ENCODE measurements at places on chromosomes 12 and 14. TPM values are rescaled to one million over a fixed set of nuclear protein-coding genes. Genes with fewer than 3 reads are reported as not detected.

DNA sequence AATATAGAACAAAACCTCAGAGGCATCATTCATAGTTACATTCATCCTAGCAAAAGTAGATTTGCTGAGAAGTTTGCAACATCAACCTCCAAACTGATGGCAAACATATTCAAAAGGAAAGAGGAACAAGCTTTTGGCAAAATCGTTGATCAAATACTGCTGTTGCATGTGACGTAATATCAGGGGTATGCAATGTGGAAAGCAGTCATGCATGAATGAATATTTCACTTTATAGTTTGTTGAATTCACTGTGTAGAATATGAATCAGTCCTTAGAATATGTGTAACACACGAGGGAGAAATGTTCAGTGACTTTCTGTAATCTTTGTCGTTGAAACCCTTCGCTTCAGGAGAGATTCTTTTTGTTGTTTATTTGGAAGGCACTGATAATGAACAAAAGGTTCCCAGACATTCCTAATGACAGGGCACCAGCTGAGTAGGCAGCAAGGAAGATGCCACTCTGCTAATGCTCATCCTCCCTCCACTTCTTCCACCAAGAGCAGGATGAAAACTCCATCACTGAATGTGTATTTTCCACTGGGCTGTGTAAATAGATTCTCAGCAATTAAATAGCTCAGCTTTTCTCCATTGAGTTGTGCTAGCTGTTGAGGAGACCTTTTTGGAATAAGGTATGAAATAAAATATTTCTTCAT is 126.1 kb downstream of the PELI2 start:
- peak; percentile 91 for DNase-seq

DNA sequence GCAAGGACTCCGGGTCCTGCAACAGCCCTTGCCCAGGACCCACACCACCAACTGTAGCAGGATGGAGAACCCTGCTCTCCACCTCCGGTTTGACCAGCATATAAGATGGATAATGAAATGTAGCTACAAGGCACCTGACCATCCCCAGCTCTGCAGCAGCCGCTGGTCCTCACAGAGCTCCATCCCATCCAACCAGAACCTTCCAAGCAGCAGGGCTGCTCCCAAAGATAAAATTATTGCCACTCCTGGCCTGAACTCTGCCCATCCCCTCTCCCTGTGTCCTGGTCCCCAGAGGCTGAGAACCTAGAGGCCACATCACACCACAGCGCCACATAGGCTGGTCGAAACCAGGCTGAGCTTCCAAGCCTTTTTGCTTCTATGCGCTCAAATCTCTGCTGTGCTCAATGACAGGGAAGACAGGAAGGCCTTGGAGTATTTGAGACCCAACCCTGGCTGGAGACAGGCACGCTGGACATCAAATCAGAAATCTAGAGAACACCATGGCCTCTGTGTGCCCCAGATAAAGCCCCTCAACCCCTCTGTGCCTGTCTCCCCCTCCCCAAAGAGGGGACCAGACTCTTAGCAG is 4.2 kb downstream of the CDK2AP1 start:
- DNase-seq = no peak

DNA sequence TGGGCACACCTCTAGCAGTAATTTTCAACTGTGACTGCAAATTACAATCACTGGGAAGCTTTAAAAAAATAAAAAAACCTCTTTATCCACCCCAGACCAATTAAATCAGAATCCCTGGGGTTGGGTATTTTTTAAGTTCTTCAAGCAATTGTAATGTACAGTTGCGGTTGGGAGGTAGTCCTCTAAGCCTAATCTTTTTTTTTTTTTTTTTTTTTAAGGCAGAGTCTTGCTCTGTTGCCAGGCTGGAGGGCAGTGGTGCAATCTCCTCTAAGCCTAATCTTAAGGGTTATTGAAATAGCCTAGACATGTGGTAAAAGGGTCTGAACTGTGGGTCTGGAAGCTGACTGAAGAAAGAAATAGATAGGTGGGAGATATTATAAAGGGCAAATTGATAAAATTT is 230.5 kb downstream of the AKAP6 start:
- DNase-seq = no peak

DNA sequence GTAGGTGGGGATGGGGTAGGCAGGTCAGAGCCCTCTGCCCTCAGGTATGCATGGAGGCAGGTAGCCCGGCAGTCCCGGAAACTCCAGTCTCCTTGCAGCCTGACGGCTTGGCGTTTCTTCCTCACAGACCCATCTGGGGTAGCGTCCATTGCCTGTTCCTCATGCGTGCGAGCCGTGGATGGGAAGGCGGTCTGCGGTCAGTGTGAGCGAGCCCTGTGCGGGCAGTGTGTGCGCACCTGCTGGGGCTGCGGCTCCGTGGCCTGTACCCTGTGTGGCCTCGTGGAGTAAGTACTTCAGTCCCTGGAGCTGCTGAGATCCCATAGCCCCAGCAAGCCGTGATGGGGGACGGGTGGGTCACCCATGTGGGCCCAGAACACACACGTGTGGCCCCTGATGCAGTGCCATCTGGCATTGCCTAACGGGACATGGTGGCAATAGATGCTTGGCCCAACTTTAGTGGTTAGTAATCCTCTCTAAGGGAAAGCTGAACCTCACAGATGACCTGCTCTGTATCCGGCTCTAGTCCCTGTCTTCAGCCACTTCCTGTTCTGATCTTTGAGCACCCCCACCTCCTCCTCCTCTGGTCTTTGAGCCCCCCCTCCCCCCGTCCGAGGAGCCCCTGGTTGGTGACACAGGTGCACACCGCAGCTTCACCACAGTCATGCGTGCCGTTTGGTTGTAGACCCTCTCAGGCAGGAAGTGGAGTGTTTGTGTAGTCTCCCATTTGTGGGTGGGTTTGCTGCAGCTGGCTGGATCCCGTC is 3.7 kb downstream of the SIVA1 start:
- no peak for DNase-seq

DNA sequence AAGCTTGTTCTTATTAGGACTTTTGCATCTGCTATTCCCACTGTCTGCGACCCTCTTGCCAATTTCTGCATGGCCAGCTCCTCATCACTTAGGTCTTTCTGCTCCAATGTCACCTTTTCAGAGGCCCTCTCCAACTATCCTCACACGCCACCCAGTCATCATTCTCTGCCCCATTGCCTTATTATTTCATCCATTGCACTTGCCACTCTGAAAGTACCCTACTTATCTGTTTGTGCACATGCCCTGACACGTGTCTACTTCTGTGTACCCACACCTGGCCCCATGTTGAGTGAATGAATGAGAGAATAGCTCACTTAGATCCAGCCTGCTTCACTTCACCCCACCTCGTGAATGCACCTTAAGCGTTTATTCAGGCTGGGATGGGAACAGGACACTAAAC is 218.7 kb upstream of the TBX3 start:
- no peak for DNase-seq

- no peak for DNase-seq
These were observed 113.0 kb downstream of the TBC1D30 start for GRCh38 chr12:64937452-64937851.

GRCh38 chr12:77679686-77680085 is 151.0 kb upstream of the NAV3 start:
- peak; percentile 23 for DNase-seq

DNA sequence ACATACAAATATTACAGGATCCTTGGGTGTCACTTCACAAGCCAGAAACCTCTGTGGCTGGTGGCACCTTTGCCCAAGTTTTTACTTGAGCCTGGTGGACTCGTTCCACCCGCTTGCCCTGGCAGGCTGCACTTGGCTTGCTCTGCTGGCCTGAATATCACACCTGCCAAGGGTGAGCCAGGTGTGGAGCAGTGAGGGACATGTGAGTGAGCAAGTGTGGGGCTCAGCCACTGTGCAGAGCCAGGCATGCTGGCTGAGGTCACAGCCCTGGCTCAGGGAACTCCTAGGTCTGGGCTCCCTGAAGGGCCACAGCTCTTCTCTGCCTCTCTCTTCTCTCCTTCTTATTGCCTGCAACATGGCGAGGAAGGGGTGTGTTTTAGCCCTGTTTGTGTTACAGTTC is 82.0 kb downstream of the SLC16A7 start:
- DNase-seq = no peak

- DNase-seq = no peak
These were observed 206.5 kb downstream of the SSPN start for GRCh38 chr12:26401874-26402273.

- DNase-seq = no peak
These were observed 69.9 kb upstream of the C14orf180 start for GRCh38 chr14:104509673-104510072.

DNA sequence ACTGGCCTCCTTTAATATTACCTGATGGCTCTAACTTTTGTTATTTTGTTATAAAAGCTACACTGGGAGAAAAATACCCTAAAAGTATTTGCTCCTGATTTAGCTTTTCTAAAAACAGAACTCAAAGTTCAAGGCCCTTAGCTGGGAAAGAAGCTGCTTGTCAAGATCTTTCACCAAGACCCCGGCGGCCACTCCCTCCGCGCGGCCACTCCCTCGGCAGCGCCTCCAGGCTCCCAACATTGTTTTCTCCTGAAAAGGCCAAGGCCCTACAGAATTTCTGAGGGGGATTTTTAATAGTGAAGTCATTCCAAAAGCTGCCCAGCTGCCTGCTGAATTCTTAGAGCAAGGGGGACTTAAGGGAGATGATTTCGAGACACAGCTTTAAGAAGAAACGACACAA is 96.4 kb downstream of the NTN4 start:
- DNase-seq = peak; percentile 8

GRCh38 chr12:100669922-100670321 is 96.4 kb downstream of the GAS2L3 start:
- DNase-seq = no peak

DNA sequence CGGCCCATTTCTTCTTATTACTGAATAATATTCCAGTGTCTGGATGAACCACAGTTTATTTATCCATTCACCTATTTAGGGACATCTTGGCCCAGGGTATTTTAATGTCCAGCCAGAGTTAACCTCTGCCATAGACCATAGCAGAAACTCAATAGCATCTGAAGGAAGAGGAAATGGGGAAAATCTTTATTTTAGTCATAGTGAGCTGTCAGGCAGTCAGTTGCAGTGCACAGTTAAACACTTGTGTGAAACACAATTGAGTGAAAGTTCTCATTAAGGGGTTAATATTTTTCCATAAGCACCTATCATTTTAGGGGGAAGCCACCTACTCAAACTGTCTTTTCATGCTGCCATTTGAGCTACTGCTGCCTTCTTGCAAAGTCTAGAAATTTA is 197.3 kb upstream of the PPFIA2 start:
- no peak for DNase-seq

GRCh38 chr14:97070259-97070658 is 273.1 kb downstream of the VRK1 start:
- no peak for DNase-seq

DNA sequence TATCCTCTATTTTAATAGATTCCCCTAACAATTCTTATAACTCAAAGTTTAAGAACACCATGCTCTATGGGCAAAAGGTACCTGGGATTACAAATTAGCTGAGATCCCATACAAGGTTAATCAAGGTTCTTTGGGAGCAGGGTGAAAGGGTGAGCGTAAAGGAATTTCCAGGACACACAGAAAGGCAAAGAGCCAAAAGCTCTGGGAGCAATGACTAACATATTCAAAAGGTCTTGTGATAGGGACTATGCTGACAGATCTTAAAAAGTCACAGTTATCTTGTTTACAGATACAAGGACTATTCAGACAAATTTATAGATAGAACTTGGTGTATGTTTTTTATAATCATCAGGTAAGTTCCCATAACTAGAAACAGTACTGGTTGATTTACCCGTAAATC is 19.5 kb upstream of the PPFIBP1 start:
- no peak for DNase-seq

- no peak for DNase-seq
These were observed 178.9 kb upstream of the DYRK2 start for GRCh38 chr12:67469666-67470065.

GRCh38 chr14:63387711-63388110 is 69.0 kb upstream of the GPHB5 start:
- no peak for DNase-seq

DNA sequence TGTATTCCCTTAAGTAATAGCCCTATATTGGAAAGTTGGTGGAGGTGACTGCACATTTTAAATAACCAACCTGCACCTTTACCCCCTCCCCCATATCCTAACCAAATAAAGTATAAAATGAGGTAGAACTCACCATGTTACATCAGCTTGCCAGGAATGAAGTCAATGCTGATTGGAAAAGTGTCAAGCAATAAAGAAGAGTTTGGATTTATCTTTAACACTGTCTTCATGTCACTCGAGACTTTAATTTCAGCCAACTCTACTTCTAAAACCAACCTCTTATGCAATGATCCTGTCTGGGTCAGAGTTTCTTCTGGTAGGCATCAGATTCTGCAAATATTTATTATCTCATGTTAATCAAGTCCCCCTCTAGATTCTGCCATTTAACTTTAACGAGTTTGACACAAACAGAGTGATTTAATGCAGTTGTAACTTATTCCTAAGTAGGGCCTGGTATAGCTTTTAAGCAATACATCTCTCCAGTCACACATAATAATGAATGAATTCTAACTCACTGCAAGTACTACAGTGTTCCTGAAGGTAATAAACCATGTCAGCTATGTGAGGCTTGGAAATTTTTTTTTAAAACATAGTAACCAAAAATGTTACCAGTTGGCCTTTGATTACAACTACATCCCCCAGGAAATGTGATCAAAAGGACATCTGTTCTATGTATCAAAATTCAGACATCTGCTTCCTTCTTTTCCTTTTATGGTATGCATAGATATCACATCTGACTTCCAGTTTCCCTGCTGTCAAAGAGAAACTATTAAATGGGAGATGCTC is 98.7 kb downstream of the ERGIC2 start:
- DNase-seq = no peak

DNA sequence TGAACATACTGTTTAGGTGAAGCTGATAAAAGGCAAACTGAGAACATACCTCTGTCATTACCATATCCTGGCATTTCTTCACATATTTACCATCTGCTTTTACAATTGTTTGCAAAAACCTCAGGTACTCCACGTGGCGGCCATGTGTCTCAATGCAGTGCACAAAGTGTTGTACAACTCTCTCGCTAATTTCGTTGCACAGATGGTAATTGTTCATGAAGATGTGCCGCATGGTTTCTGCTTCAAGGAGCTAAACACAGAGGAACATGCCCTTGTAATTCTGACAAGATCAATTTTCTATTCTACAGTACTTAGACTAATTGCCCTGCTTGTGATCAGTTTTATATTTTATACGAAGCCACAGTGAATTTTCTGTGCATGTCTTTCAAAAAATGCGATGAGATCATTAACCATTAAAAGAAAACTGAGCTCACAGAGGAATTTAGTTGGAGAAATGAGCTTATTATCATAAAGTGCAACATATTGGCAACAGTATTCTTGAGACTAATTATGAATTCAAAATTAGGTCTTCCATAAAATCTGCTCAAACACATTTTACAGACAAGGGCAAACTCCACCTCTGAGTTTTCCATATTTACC is 233.8 kb downstream of the ITPR2 start:
- DNase-seq = peak; percentile 3

The PRR4 gene
- 0.77 TPM for total RNA-seq

The MYH6 gene
- total RNA-seq = not detected

The KLRB1 gene
- not detected for total RNA-seq

The KRT83 gene
- not detected for total RNA-seq

The EPYC gene
- total RNA-seq = not detected
